GM12892 (cell line): ENCODE measurements at places on chromosomes 16 and 17.

DNA sequence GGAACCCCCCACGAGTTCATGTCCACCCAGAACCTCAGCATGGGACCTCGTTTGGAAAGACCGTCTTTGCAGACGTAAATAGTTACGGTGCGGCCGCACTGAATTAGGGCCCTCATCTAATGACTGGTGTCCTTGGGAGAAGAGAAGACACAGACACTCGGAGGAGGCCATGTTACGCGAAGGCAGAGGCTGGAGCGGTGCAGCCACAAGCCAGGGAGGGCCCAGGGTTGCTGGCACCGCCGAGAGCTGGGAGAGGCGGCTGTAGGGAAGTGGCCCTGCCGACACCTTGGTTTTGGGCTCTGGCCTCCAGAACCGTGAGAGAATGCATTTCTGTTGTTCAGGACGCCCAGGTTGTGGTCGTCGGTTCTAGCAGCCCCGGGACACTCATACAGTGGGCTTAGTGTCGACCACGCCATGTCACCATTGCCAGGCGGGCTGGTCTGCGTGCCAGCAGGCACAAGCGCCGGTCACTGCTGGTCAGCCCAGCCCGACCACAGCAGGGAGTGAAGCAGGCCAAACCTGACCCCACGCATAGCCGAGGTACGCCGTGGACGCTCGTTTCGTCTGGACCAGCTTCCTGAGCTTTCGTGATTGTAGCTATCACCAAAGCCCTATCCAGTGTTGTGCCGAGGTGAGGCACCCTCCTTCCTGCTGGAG, 10.7 kb upstream of the WDR45B start:
- no peak for DNase-seq

DNA sequence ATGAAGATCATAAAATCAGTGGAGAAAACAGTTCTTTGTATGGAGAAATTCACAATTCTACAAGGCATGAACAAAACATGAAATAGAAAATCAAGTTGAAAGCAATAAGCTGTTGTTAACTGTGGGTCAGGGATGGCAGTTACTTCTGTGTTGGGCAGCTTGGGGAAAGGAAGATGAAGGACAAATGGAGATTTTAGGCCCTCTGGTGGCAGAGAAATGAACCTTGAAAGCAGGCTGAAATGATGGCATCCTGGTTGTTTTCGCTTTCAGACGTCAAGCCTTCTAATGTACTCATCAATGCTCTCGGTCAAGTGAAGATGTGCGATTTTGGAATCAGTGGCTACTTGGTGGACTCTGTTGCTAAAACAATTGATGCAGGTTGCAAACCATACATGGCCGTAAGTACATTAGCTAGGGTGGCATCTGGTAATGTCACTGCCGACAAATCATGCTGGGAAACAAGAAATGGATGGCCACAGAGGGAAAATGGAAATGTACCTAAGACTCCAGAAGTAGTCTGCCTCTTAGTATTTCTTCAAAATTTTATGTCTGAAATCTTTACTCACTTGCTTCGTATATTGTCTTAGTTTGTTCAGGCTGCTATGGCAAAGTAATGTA, 108.9 kb downstream of the MAP2K6 start:
- DNase-seq = no peak

DNA sequence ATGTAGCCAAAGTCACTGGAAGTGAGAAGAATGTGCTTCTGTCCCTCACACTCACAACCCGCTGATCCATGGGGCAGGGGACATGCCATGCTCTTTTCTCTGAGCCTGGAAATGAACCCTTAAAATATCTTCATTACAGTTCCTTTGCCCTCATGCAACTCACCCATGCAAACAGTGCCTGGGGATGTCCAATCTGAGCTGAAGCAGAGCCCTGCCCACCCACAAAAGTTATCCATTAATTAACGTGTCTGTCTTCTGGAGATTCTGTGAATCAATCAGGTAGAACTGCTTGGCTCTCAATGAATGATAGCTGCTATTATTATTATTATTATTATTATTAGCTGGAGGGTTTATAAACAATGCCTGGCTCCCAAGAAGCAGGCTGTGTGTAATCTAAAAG, 133.7 kb downstream of the USP31 start:
- DNase-seq = no peak

DNA sequence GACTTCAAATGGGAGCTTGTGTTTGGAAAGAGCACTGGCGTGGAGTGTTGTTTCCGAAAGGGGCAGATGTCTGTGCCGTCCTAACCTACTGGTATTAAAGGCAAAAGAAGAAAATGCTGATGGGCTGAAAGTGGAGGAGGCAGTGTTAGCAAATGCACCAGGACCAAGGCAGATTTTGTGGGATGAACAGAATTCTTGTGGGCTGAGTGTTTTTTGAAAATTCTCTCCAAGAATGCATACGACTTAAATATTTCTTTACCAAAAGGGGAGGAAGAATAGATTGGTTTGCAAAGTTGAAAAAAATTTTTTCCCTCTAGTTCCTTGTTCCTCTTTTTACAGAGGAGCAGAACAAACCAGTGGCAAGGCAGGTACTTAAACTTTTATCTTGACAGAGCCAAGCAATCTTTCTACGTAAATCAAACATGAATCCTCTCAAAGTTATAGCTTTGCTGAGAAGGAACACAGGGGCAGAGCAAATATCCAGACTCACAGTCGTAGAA, 16.8 kb downstream of the MARCHF10 start:
- DNase-seq = no peak

DNA sequence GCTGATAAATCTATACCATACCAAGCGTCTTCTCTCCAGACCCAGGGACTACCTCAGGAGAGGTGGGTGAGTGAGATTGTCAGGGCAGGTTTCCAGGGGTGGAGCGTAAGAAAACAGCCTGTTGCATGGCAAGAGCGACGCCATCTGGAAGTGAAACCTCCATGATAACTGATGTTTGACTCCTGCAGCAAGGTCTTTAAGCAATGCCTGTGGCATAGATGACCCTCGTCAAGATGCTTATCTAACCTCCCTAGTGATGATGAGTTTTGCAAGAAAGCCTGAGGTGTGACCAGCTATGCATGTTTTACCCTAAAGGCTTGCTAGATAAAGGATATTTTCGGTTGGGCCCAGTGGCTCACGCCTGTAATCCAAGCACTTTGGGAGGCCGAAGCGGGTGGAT, 71.6 kb downstream of the GSG1L start:
- no peak for DNase-seq

- DNase-seq = no peak
Measured at GRCh38 chr16:8943966-8944759, 19.5 kb downstream of the USP7 start.

GRCh38 chr16:63461248-63461841, 1425.1 kb upstream of the CDH8 start:
- no peak for DNase-seq

GRCh38 chr17:4118015-4118743, 24.7 kb downstream of the ZZEF1 start:
- DNase-seq = no peak

DNA sequence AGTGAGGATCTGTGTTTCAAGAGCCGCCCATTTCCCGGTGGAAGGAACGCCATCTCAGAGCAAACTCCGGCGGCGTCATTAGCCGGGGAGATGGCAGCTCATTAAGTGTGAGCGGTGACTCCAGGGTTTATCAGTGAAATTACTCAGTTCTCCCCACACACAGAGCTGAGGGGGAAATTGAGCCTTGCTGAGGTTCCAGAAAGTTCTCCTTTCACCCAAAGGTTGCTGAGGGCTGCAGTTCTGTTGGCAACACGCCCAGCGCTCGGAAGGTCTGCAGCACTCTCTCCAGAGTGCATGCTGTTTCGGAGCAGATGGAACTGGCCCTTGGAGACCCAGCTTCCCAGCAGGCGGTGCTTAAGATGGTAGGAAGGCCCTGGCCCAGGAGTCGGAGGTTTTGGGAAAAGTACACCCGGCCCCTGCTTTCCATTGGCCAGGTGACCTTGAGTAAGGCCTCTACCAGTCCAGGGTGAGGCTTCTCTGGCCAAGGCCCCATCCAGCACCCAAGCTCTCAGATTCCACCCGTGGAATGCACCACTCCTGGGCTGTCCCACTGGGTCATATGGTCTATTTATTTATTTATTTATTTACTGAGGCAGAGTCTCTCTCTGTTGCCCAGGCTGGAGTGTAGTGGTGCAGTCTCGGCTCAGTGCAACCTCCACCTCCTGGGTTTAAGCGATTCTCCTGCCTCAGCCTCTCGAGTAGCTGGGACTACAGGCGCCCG, 167.7 kb upstream of the CIBAR2 start:
- no peak for DNase-seq

DNA sequence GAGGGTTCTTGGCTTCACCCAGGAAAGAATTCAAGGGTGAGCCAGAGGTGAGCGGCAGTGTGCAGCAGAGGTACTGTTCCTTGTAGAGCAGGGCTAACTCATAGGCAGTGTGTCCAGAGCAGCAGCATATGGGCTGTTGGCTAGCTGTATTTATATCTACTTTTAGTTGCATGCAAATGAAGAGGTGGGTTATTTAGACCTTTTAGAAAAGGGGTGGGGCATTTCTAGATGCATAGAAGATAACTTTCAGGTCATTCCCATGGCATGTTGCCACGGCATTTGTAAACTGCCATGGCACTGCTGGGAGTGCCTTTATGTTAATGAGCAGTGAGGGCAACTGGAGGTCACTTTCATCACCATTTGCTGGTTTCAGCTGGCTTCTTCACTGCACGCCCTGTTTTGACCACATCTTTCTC, 141.0 kb downstream of the STX8 start:
- no peak for DNase-seq

DNA sequence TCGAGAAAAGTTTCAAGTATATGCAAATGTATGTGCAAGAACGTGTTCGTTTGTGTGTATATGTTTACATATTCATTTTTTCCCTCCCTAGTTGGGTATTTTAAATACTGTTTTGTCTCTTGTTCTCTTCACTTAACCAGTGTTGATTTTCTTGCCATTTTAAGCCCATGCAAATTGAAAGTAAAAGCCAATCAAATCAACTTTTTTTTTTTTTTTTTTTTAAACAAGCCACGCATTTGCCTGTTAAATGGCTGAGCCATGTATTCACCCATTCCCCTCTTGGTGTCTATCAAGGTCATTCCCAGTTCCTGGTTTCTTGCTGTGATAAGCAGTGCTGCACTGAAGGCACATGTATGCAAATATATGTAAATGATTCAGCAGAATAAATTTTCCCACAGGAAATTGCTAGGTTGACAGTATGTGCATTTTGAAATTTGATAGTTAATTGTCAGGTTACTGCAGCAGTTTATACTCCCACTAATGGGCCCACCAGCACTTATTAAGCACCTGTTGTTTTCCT, 12.2 kb downstream of the ABCC1 start:
- DNase-seq = no peak

- DNase-seq = no peak
Measured at GRCh38 chr16:75188832-75189477, 18.0 kb downstream of the CTRB2 start.

DNA sequence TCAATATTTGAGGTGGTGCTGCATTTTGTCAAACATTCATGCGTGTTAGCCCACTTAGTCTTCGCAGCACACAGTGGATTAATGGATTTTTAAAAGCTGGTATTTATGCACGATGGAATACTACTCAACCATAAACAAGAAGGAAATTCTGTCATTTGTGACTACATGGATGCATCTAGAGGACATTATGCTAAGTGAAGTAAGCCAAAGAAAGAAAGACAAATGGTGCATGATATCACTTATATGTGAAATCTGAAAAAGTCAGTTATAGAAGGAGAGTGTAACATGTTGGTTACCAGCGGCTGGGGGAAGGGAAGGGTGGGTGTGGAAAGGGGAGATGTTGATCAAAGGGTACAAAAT, 23.0 kb downstream of the HMOX2 start:
- no peak for DNase-seq

DNA sequence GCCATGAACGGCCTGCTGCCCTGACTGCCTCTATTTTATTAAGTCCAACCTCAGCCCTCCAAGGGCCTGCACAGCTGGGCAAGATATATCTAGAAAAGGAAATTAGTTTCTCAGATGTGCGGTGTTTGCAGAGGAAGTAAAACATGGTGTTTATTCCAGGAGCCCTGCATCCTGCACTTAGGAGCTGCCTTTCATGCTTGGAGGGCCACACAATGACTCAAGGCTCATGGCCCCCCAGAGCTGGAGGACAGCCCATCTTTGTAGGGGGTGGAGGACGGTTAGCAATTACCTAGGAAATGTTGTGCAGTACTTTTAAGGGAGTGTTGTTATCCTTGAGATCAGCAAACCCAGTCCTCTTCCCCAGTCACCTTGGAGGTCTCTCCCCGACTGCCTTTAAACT, 80.5 kb downstream of the COPRS start:
- no peak for DNase-seq

- DNase-seq = no peak
Measured at GRCh38 chr17:82333279-82334171, at the start of gene SECTM1. TSS of gene SECTM1 (minus strand) at chr17:82333766. CDS start at chr17:82327240, 6,526 bp downstream.

GRCh38 chr17:8680466-8681169, 50.1 kb upstream of the MYH10 start:
- no peak for DNase-seq

- peak; percentile 27 for DNase-seq
Measured at GRCh38 chr17:20008242-20009051, 712 bp upstream of the SPECC1 start.

DNA sequence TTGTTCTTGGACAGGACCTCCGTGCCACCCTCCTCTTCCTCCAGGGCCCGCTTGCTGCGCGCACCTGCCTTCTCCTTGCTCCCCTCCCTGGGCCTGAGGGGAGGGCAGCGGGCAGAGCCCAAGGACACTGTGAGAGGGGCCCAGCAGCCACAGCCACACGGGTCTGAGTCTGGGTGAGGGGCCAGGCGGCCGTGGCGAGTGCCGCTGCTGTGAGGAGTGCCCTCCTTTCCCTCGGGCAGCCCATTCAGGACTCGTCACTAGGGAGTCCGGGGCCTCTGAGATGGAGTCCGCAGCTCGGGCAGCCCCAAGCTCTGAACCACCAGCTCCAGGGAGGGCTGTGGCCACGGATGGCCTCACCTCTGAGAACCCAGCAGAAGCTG, 5.6 kb downstream of the DUS1L start:
- DNase-seq = no peak

DNA sequence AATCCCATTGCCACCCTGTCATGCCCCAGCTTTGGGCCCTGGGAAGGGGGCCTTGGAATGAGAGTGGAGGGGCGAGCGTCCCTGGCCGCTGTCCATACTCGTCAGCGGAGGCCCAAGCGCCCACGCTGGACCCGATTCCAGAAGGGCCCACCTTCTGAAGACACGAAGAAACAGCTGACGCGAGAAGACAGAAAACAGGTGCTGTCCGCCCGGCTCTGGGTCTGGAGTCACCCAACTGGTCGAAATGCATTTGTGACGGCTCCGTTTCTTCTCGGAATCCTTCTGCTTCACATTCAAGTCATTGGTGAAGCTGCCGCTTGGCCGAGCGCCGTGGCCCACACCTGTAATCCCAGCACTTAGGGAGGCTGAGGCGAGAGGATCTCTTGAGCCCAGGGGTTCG, 52.9 kb upstream of the PVALEF start:
- DNase-seq = no peak

GRCh38 chr17:50175035-50175807, 9.4 kb downstream of the SGCA start:
- DNase-seq = no peak

GRCh38 chr16:1335996-1336395, 2.6 kb downstream of the BAIAP3 start:
- DNase-seq = no peak

- DNase-seq = no peak
Measured at GRCh38 chr17:12068946-12069345, 48.3 kb downstream of the MAP2K4 start.

GRCh38 chr17:43713494-43714162, 45.0 kb downstream of the SOST start:
- peak; percentile 40 for DNase-seq
